ENCODE measurements at places on chromosomes 1 and 21. TPM values are rescaled to one million over a fixed set of nuclear protein-coding genes. Genes with fewer than 3 reads are reported as not detected.

Gene B4GALT2
- total RNA-seq, result 51.7 TPM

Gene NMNAT2
- total RNA-seq, result 2.1 TPM

Gene ETNK2
- total RNA-seq, result 24.4 TPM

Gene RNU1-4
- 2,483 TPM for total RNA-seq

Gene ATP1A2
- 3.2 TPM for total RNA-seq

Gene FCER1G
- 0.70 TPM for total RNA-seq

Gene PLPP3
- 59.7 TPM for total RNA-seq

Gene UROD
- total RNA-seq, result 107 TPM

Gene C1orf141
- not detected for total RNA-seq

Gene TENT5C
- 1.0 TPM for total RNA-seq

Gene DNAJB4
- 38.4 TPM for total RNA-seq

Gene ETS2
- 95.5 TPM for total RNA-seq

Gene NR1I3
- total RNA-seq, result not detected

Gene IQGAP3
- 21.5 TPM for total RNA-seq

Gene CHODL
- total RNA-seq, result 2.9 TPM

Gene RAB3B
- total RNA-seq, result 69.1 TPM

Gene SPRR2E
- not detected for total RNA-seq

Gene ACOT11
- 6.0 TPM for total RNA-seq

Gene CFAP74
- total RNA-seq, result 0.57 TPM

Gene DNM3
- 0.57 TPM for total RNA-seq

Gene SELP
- total RNA-seq, result not detected

Measured in endodermal cell (in vitro differentiated cells).